Right lung (tissue), 10 donors: ENCODE measurements at places on chromosomes 12 and 14. TPM values are rescaled to one million over a fixed set of nuclear protein-coding genes. Genes with fewer than 3 reads are reported as not detected.

- no peak for DNase-seq
Observed at GRCh38 chr12:89251342-89252271, 100.7 kb downstream of the DUSP6 start.

Gene PUS1
- polyA plus RNA-seq = 14.3 TPM

DNA sequence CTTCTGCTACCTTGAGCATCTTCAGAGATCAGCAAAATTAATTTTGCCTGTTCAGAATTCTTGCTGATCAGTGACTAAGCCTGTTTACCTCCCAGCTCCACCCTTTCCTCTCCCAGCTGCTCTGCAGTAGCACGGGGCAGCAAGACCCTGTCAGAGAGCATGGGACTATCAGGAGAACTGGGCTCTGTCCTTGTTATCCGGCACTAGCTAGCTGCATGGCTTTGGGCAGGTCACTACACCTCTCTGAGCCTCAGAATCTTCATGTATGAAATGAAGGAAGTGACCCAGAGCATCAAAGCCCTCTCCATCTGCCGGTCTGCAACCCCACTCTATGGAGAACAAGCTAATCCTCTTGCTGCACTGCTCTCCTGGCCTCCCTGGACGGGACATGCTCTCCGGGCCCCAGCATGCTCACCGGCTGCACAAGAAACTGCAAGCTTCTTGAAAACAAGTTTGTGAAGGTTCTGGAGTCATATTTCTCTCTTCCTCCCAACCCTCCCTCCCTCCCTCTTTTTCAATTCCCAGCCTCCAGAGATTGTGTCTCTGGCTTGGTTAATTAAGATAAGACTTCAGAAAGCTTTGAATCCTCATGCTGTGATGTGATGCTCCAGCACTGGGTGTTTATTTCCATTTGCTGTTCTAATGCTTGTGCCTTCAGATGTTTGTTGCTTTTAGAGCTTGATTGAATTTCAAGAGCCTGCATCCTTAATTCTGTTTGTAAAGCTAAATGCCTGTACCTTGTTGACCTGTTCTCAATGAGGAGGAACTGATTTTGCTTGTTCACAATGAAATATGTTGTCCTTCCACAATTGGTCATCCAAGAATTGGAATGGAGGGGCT is 101.1 kb downstream of the CRACR2A start:
- no peak for DNase-seq

Gene DACT1
- polyA plus RNA-seq = 25.5 TPM

DNA sequence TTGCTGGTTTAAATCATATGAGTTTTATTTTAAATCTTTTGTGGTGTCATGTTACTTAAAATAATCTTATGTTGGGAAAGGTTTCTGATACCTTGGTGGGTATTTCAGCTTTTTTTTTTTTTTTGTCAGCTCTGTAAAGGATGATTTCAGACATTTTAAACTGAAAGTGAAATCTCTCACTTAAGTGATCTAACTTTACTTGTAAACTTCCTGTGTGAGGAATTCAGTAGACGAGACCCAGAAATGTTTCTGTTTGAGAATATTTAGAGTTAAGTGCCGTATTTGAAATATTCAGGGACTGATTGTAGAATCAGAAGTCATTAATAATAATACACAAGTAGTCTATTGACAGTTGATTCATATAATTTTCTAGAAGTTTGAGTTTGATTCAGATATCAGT is 37.8 kb downstream of the PROX2 start:
- no peak for DNase-seq

Gene PROX2
- 3.2 TPM for polyA plus RNA-seq

- DNase-seq = no peak
Observed at GRCh38 chr12:77406219-77406905, 341.0 kb upstream of the E2F7 start.
